ENCODE measurements at places on chromosomes 4 and X. TPM values are rescaled to one million over a fixed set of nuclear protein-coding genes. Genes with fewer than 3 reads are reported as not detected.

DNA sequence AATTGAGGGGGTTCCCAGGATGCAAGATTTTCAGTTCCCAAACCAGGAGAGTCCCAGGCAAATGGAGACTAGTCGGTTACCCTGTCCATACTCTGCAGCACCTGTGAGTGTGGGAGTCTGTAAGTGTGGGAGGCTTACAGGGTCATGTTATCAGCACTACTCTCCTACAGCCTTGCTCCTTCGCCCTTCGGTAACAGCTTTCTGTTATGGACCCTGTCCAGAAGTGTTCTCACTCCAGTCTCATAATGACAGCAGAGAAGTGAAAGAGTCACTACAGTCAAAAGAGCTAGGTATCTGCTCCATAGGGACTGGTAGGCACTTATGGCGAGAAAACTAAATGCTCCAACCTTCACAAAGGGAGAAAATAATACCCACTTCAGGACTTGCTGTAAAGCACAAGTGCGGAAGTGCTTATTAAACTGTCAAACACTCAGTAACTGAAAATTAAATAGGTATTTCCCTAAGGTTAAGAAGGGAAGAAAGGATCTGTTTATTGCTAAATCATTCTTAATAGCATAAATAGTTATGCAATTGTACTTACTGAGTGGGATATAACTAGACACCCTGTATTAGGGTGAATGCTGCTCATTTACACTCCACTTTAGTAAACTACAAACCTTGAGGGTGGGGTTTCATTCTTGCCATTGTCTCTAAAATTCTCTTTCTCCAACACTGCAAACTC, 2.7 kb upstream of the ADH7 start:
- ATAC-seq, result no peak

GRCh38 chr4:90536408-90536807, 409.2 kb downstream of the CCSER1 start:
- ATAC-seq, result no peak

GRCh38 chrX:137278825-137279224, 245.0 kb upstream of the GPR101 start:
- ATAC-seq, result no peak

DNA sequence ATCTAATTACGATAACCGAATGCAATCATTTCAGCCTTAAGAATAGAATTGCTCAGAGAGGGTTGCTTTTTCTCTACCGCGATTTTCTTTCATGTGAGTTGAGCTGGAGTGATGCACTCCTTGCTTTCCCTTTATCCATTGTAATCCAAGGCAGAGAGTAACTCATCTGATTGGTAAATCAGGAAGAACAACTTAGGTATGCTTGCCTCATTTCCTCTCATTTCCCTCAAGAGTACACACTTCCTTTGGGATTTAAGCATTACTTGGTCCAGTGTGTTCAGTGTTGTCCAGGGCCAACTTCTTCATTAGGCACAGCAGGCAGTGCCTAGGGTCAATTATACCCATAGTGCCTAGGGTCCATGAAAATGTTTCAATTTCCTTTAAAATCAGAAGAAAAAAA, 15.7 kb upstream of the N4BP2 start:
- no peak for ATAC-seq

Gene PRIMPOL
- 23.6 TPM for total RNA-seq

Measured in activated T-helper 17 cell treated with anti-CD3 and anti-CD28 coated beads, Interleukin-2, amount 50 U/mL, for 72 hours (primary cell).